ENCODE measurements at places on chromosomes 1 and 21.
A peak's percentile ranks its signal among the peaks of the same experiment; 100 is the strongest.

- no peak for DNase-seq
Measured at GRCh38 chr1:214648801-214649200, 45.8 kb downstream of the CENPF start.

DNA sequence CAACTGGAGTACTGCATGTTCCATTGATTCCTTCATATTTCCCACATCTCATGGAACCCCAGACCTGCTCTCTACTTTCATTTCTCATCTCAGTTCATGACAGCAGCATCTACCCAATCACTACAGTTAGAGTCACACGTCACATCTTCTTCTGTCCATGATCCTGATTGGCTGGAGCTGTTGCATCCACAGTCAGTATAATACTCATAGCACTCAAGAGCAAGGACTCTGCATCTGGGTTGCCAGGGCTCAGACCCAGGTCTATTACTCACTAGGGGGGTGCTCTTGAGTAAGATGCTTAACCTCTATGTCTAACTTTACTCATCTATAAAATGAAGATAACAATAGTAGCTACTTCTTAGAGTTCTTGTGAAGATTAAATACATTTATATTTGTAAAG, 4.4 kb upstream of the XPR1 start:
- no peak for DNase-seq

- DNase-seq, result no peak
Measured at GRCh38 chr1:45894921-45895320, 91.5 kb downstream of the MAST2 start.

DNA sequence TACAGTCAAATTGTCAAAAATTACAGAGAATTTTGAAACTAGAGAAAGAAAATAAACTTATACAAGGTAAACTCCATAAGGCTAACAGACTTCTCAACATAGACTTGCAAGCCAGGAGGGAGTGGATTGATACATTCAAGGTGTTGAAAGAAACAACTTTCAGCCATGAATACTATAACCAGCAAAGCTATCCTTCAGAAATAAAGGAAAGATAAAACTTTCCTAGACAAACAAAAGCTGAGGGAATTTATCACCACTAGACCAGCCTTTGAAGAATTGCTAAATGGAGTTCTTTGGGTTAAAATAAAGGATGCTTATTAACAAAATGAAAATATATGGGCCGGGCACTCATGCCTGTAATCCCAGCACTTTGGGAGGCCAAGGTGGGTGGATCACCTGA, 52.7 kb downstream of the C1orf185 start:
- DNase-seq, result no peak

- DNase-seq, result no peak
Measured at GRCh38 chr1:88021529-88021928, 662.5 kb upstream of the PKN2 start.

- no peak for DNase-seq
Measured at GRCh38 chr1:6519491-6519934, 28.0 kb upstream of the PLEKHG5 start.

- no peak for DNase-seq
Measured at GRCh38 chr1:184258525-184258924, 128.3 kb upstream of the C1orf21 start.

GRCh38 chr1:153880962-153881361, 41.8 kb downstream of the GATAD2B start:
- DNase-seq, result peak; percentile 100
